NCI-H2029 treated with DMSO at 0.1 percent for 48 hours (cell line): ENCODE measurements at places on chromosomes 7 and 10.

DNA sequence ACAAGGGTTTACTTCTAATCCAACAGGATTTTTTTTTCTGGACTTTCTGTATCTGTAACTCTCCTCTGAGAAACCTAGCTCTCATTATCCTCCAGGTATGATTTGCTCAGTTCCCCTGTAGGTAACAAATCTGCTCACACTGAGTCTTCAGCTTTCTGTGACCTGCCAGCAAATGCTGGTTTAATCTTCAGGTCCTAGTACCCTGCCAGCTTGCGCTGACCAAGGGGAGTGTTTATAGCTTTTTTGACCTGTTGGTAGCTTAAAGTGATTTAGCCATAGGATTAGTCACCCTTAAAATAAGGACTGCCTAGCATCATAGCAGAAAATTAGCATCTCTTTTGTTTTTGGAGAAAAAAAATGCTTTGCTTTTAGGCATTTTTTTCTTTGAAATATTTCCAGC, 22.4 kb downstream of the SND1 start:
- DNase-seq = no peak

DNA sequence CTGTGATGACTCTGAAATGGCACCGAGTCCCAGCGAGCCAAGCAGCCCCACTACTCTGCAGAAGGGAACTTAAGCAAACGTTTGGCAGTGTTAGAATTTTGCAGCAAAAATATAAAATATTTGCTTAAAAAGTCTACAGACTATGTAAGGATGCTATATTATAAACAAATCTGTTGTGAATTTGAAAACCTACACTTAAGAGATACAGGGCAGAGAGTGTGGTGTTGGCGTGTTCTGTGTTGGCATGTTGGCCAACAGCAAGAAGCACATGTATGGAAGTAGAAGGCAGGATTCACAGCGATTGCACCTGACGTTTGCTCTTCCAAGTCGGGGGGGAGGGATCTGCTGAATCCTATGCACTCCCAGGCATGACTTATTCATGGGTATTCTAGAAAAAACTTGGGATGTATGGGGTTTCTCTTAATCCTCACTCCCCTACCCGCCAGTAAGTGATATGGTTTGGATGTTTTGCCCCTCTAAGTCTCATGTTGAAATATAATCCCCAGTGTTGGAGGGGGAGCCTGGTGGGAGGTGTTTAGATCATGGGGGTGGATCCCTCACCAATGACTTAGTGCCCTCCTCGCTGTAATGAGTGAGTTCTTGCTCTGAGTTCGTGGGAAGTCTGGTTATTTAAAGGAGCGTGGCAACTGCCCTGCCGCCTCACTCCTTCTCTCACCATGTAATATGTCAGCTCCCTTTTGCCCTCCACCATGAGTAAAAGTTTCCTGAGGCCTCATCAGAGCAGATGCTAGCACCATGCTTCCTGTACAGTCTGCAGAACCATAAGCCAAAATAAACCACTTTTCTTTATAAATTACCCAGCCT, 62.1 kb downstream of the PKD1L1 start:
- no peak for DNase-seq

DNA sequence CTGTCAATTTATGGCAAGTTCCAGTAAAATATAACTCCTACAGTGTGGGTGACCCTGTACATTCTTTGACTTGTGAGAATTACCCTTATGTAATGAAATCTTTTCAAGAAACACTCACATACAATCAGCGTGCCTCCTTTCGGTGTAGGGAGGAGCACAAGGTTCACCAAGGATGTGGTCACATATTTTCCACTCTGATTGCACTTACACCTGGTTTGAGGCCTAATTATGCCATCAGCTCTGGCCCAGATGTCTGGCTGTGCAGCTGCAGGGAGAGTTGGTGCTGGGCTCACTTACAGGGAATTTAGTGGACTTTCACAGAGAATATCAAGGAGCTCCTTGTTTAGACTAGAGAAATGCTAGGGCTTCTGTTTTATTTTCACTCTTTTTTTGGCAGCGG, 146.0 kb upstream of the STEAP4 start:
- DNase-seq = no peak

DNA sequence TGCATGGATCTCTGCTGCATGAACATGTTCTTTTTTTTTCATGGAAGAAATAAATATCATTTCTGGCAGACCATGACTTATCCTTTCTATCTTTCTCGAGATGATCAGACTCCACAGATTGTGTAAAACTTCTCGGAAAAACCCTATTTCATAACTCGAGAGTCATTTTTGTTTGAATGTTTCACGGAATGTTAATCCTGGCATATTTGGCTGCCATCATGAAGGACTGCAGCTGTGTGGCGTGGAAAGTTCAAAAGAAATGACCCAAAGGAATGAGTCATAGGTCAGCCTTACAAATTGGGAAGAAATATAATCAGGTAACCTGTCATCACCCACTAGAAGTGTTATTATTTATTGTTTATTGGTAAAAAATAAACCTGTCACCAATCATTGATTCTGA, 566.8 kb downstream of the SDK1 start:
- DNase-seq = no peak

DNA sequence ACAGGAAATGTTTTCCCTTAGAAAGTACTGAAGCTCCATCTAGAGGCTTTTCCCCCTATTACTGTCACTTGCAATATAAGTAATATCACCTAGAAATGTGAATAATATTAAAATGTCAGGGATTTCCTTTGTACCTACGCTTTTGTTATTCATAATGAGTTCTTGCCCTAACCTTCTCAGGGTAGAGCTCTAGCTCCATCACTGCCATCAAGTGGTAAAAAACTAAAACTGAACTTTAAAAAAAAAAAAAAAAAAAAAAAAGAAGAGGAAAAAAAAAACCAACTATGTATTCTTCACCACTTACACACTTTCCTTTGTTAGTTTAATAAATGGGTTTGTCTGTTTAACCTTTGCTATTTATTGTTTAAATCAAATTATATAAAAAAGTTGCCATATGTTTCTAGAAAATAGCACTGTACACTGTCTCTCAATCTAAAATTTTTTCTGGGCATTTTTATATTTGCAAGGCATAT, 49.9 kb downstream of the DNAJC1 start:
- DNase-seq = peak; percentile 17
